ENCODE measurements at places on chromosomes 2 and 18.

DNA sequence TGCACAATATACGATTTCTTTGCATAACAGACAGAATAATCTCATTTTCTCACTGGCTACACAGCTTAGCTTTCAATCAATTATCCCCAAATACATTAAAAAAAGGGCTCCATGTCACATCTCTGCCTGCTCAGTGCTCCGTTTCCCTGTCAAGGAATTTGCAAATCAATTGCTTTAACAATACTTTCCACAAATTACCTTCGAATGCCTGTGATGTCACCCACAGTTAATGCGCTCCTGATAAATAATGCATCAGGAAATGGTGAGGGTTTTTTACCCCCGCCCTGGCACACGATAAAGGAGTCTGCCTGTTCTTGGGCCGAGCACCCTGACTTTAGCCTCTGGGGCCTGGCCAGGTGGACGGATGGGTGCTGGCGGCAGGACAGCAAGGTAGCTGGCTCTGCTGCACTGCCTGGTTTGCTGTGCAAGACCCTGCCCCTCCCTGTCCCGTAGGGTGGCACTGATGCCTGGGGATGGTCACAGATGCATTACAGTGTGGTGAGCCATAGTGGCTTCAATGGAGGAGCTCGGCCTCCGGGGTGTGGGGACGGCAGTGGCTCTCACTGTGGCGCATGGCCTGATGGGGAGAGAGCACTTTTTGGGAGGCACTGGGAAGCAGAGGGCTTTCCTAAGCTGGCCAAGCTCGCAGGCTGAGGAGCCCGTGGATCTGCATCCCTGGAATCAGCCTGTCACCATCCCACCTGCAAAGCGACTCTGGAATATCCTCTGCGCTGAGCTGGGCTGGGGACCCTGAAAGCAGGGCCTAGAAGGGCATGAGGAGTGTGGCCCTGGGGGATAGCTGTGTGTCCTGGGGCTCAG, 88.3 kb upstream of the HS6ST1 start:
- DNase-seq = no peak

DNA sequence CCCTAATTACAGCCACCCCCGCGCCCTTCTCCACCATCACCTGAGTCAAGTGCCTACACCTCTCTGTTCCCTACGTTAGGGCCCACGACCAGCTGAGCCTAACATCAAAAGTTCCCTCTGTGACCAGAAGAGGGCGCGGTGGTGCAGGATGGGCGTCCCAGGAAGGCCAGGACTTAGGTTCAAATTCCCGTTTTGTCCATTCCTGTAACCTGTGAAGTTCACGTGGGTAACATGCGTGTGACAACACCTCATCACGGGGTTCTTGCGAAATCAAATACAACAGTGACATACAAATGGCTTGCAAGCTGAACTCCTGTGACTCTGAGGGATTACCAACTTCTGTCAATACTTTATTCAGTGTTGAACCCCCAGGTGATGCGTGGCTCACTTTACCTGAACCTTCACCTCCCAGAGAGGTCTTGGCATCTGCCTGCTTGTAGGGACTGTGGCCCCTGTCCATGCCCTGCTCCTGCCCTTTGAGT, 207.9 kb downstream of the ARL4C start:
- DNase-seq = peak; percentile 59

DNA sequence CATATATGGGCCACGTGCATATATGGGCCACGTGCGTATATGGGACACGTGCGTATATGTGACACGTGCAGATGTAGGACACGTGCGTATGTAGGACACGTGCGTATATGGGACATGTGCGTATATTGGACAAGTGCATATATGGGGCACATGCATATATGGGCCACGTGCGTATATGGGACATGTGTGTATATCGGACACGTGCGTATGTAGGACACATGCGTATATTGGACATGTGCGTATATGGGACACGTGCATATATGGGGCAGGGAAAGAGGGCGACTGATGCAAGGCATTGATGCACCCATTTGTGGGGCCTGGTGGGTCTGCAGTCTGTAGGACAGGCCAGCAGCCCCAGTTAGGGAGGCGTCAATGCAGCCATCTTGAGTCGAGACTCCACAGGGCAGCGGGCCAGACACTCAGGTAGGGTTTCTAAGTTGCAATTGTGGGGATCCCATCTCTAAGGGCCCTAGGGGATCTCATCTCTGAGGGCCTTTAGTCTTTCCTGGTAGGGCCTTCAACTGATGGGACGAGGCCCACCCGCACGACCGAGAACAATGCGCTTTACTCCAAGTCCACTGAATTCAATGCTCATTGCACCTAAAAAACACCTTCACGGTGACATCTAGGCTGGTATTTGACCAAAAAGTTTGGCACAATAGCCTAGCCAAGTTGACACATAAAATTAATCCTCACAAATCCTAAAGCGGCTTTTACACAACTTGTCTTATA, 92.3 kb upstream of the ZNF516 start:
- no peak for DNase-seq

DNA sequence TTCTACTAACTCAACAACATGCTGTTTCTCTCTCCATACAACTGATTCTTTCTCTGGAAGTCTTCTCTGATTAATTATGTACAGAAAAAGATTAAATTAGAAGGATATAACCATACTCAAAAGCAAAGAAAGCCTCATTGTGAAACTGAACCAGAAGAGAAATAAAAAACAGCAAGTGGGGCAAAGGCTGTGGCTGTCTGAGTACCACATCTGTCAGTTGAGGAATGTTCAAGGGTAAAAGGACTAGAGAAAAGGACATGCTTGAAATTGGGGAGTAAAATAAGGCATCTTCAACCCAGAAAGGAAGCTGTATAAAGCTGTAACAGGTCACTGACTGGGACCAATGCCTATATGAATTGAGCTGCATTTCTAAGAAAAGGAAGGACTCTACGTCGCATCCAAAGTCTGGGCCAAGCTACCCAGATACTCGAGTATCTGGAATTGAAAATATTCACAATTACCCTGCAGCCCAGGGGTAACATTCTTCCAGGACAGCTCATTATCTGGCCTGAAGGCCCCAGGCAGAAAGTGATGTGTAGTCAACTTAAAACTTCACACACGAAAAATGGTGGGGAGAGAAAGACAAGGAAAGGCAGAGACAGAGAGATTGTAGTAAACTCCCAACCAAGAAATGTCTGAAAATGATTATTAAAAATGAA, 356.0 kb upstream of the GALNT5 start:
- peak; percentile 65 for DNase-seq

DNA sequence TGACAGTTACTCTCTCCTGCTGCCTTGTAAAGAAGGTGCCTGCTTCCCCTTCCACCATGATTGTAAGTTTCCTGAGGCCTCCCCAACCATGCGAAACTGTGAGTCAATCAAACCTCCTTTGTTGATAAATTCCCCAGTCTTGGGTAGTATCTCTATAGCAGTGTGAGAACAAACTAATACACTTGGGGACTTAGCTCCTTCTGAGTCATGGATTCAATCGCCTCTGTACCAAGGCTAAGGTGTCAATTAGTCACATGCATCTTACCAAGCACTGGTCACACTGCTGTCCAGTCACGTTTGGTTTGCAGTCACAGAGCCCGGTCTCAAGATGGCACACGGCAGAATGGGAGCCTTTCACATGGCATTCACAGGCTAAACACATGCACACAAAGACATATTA, 100.6 kb downstream of the LAMA1 start:
- no peak for DNase-seq

GRCh38 chr2:206256706-206257205, 17.7 kb upstream of the ZDBF2 start:
- DNase-seq = no peak

GRCh38 chr2:241191081-241191480, 2.6 kb downstream of the ANO7 start:
- no peak for DNase-seq

GRCh38 chr18:9885170-9886004, at the start of gene TXNDC2:
Gene TXNDC2, plus strand, starts transcription at chr18:9885973. Its CDS starts 708 bp downstream, at chr18:9886681.
- DNase-seq = no peak

- DNase-seq = no peak
Observed at GRCh38 chr18:58496937-58497336, 132.0 kb downstream of the ALPK2 start.

GRCh38 chr2:226847511-226847910, 11.7 kb downstream of the RHBDD1 start:
- DNase-seq = no peak

DNA sequence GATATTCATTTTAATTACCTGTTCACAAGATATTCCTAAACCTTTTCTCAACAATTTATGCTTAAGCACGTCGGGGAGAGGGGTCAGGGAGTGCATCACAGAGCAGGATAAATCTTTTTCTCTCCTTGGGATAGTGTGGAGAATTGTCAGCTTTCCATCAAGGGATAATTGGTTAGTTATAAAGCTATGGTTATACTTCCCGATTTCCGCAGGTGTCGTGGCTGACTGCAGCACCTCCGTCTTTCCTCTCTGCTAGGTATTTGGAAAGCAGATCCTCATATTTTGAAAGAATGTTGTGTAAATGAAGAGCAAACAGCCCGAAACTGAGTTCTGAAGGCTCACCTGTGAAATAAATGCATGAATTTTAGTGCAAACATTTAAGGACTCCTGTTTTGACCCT, 778 bp downstream of the DYNC2LI1 start:
- no peak for DNase-seq

- DNase-seq = peak; percentile 97
Observed at GRCh38 chr2:30421604-30422443, 25.2 kb upstream of the LCLAT1 start.

DNA sequence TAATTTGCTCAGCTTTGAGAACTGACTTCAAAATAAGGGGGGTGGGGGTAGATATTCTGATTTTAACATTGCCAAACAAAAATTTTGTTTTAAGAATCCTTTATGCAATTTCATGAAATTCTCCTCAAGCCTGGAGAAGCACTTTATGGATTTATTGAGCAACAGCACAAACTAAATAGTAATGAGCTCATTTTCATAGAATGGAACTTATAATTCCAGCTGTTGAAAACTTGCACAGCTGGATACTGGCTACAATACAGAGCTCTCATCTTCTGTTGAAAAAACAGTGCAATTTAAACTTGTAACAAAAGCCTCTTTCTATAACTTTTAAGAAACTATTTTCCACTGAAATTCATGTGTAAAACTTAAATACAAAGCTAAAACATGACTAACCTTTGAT, 137.6 kb upstream of the FN1 start:
- DNase-seq = peak; percentile 84

- no peak for DNase-seq
Observed at GRCh38 chr2:120901201-120901600, 165.5 kb downstream of the GLI2 start.

- no peak for DNase-seq
Observed at GRCh38 chr2:43727634-43728014, 46.2 kb upstream of the DYNC2LI1 start.

GRCh38 chr2:1617425-1618021, 126.8 kb downstream of the PXDN start:
- no peak for DNase-seq
